ENCODE measurements at places on chromosomes 3 and 15.
A peak's percentile ranks its signal among the peaks of the same experiment; 100 is the strongest.

DNA sequence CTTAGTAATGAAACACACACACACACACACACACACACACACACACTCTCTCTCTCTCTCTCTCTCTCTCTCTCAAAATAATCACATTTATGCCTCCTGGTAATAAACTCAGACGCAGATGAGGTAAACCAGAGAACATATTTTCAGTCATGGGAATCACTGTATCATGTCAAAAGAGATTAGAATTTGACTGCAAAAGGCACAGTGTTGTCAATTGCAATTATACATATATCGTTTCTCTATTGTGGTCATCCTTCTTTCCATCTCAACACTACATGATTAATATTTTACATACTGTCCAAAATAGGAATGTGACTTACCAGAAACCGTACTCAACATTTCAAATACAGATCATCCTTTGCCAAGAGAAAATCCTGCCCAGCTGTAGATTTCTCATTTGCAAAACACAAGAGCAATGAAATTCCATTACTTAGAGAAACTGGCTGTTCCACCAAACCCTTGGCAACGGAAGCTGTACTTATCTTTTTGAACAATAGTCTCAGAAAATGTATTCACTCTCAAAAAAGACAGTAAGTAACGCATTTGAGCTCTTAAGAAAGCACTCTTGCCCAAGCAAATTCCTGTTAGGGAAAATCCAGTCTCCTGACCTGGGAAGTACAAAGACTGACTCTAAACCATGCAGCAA lies 24.3 kb downstream of the PDZRN3 start:
- no peak for DNase-seq

GRCh38 chr15:81484086-81484955 lies 110.3 kb upstream of the TMC3 start:
- DNase-seq, result no peak

- no peak for DNase-seq
Observed at GRCh38 chr3:178810181-178810580, 261.4 kb downstream of the ZMAT3 start.

DNA sequence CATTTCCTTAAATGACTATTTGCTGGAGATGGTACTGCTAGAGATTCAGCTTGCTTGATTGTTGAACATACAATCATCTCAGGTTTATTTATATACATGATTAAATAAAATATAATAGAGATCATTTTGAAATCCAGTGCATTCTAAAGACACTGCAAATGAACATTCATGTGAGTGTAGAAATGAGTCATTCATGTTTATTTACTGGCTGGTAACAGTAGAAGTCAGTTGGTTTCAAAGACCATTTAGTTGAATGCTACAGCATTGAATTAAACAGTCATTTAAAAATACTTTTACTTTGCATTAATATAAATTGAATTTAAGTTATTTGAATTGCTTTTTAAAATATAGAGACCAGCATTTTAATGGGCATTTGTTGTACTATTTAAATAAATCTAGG lies 551.9 kb upstream of the GOLIM4 start:
- no peak for DNase-seq

DNA sequence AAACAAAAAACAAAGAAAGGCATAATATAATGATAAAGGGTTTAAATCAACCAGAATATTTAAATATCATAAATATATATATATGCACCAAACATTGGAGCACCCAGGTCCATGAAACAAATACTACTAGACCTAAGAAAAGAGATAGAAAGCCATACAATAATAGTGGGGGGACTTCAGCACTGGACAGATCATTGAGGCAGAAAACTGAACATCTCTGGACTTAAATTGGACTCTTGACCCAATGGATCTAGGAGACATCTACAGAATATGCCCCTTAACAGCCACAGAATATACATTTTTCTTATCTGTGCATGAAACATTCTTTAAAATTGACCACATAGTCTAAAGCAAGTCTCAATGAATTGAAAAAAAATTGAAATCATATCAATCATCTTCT lies 48.7 kb upstream of the CD96 start:
- no peak for DNase-seq

GRCh38 chr3:51997935-51998596 lies 2.4 kb upstream of the RPL29 start:
- DNase-seq, result peak; percentile 70

DNA sequence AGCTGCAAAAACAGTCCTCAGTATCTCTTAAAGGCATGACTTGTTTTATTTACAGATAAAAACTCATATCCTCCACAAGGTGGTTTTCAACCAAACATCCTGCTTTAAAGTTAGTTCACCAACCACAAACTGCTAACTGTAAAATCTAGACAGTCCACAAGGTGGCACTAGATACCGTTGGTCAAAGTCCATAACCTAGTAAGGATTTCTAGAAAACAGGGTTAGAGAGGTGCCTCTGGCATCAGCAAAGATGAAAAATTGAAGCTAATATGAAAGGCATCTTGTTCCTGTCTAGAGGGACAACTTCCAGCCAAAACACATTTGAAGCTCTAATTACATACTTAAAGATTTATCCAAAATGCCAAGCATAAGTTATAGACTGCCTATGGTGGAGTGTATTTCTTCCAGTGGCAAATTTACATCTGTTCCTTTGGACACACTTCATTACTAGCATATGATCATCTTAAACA lies 56.0 kb downstream of the ZMAT3 start:
- peak; percentile 75 for DNase-seq

DNA sequence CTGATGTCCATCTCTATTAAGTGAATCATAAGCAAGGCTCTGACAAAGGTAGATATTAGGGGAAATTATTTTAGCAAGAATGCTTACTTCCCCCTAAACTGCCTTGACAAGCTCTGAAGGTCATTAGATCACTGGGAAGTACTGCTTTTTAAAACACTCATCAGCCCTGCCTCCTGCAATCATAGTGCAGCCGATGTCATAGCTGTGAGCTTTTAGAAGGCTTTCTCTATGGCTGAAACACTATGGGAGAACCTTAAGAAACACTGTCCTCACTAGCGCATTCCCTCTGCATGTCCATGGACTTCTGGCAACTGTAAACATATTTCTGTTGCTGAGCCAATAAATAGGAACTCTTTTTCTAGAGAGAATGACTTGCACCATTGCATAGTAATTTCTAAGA lies 38.7 kb upstream of the PTPRG start:
- no peak for DNase-seq

Measured in mammary epithelial cell (primary cell).